ENCODE measurements at places on chromosomes 3 and 15. TPM values are rescaled to one million over a fixed set of nuclear protein-coding genes. Genes with fewer than 3 reads are reported as not detected.

Gene OGG1
- total RNA-seq = 61.3 TPM

DNA sequence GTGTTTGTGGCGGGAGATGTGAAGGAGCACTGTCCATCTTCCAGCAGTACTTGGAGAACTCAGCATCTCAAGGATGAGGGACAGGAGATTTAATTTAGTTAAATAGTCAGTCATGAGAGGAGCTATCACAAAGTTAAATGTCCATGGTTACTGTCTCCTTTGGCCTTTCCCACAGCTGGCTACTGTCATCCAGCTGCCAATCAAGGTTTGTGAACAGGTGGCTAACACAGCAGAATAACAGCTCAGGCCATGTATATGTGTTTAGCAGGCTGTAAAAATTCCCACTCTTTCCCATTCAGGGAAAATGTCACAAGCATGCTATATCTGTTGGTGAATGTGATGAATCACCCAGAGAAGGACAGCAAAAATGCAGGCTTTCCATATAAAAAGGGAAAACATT lies 120.5 kb downstream of the TMEM108 start:
- DNase-seq = no peak

- DNase-seq = no peak
Measured at GRCh38 chr15:42210696-42211095, 2.6 kb upstream of the VPS39 start.

- no peak for DNase-seq
Measured at GRCh38 chr3:112761062-112761638, 85.5 kb downstream of the CD200R1L start.

DNA sequence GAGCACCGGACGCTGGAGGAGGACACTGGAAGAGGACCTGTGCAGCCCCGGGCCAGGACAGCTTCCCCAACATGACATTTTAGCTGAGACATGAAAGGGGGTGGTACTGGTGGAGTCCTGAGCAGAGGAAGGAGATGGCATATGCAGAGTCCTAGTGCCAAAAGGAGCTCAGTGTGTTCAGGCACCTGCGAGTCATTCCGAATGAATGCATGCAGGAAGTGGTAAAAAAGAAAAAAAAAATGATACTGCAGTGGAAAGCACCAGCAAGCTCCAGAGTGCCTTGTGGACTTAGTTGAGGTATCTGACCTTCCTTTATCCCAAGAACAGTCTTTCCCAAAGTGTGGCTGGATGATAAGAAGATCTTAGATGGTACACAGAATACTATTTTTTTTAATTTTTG lies 6.6 kb upstream of the ZNF148 start:
- no peak for DNase-seq

Measured in occipital lobe (tissue), 3 donors.